Motor neuron (in vitro differentiated cells): ENCODE measurements at places on chromosomes 3 and 15.
A peak's percentile ranks its signal among the peaks of the same experiment; 100 is the strongest.

DNA sequence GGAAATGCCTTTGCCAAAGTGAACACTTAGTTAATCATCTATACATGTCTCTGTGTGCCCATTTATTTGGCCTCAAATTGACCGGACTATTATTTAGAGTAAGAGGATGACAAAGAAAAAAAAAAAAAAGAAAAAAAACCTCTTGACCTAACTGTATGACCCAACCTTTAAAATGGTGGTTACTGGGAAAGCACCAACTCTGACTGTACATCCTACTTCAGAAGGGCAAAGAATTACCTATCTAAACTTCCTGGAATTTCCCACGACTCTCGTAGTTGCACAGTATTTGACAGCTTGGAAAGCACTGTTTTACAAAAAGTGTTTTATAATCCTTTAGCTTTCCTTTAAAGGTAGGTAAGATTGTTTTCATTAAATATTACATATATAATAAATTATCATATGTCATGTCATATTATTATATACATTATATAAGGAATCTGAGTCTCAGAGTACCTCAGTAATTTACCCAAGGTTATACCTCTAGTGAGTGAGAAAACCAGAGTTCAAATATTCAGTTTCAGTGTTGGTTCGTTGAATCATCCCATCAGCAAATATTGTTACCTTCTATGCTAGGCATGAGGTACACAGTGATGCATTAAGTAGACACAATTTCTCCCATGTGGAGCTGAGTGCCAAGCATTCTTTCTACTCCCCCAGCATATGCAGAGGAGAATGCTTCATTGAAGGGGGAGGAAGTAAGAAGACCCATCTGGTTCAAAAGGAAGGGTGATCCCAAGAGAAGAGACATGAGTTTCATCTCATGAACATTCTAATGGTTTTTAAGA lies 5.0 kb downstream of the BCL2A1 start:
- no peak for ATAC-seq

GRCh38 chr15:89383365-89384175 lies 48.9 kb upstream of the POLG start:
- ATAC-seq = peak; percentile 75

- ATAC-seq = no peak
Measured at GRCh38 chr3:58072052-58072762, 64.0 kb downstream of the FLNB start.

GRCh38 chr3:138923531-138923994 lies 23.4 kb downstream of the FOXL2 start:
- peak; percentile 96 for ATAC-seq

DNA sequence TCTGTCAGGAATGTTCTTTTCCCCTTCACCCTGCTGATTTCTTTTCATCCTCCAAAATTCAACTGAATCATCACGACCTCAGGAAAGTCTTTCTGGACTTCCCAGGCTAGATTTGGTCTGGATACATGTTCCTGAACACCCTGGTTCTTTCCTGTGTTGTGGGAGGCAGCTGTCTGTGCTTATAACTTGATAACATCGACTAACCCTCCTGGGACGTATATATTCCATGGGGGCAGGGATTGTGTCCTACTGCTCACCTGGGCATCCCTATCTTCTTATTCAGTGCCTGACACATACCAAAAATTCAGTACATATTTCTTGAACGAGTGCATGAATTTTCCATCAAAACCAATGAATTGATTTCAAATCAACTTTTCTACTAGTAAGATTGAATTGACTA lies 47.6 kb upstream of the MEF2A start:
- ATAC-seq = no peak

GRCh38 chr15:28875461-28876000 lies 10.2 kb upstream of the APBA2 start:
- no peak for ATAC-seq

- ATAC-seq = no peak
Measured at GRCh38 chr3:169356284-169356955, 307.1 kb downstream of the MECOM start.

DNA sequence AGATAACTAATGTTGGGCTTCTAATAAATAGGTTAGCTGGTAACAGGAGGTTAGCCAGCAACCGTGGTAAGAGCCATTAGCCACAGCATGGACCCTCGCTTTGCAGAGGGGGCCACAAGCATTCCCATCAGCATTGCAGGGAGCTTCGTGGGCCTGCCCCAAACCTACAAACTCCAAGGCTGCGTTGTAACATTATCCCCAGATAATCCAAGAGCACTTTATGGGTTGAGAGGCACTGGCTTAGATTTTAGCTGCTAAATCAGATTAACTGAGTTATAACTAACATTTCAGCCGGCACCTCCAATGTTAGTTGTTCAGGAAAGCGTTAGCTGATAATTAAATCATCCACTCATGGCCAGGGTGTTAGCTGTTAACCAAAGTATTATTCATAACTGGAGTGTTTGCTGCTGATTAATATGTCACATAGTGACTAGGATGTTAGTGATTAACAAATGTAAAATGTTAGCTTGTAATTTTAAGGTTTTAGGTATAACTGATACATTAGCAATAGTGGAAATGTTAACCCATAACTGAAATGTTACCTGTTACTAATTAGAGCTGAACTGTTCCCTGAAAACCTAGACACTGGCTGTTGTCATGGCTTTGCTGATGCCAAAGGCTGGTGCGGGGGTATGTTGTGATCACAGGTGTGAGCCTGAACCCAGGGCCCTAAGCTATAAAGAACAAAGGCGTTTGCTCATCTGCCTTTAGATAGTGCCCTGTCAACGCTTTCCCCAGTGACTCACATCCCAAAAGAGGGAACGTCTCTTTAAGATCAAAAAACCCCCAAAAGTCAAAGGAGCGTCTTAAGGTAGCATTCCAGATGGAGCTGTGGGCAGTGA lies 56.2 kb downstream of the SLC6A6 start:
- no peak for ATAC-seq

DNA sequence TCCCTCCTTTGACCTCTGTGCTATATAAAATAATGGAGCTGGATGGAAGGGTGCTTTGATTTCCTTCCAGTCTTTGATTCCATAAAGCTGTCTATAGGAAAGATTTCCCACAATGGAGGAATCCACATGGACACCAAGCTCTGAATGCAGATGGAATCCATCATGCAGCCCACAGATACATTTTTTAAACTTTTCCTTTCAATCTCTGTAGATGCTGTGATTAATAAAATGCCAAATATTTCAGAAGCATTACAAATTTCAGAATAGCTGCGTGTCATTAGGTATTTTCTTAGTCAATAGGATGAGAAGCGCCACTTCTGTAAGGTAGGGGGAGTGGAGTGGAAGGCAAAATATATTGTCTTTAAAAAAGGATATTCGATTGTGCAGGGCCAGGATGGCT lies 489.0 kb downstream of the NTRK3 start:
- ATAC-seq = no peak

DNA sequence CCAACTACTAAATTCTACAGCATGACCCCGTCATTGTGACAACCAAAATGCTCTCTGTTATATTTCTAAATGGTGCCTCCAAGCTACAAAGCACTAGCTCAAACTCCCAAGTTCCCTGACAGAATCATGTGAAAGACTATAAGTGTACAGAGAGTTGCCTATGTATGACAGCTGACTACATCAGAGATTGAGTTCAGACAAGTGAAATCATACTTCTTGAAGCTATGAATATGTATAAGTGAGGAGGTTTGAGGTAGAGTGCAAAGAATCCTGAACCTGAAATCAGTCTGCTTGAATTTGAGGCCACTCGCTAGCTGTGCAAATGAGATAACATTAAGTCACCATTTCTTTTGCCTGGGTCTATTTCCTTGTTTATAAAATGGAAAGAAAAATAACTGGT lies 63.9 kb upstream of the TP63 start:
- ATAC-seq = no peak

GRCh38 chr3:46539443-46540005 lies 26.6 kb downstream of the LRRC2 start:
- ATAC-seq = no peak

GRCh38 chr3:121552379-121552778 lies 6.6 kb upstream of the POLQ start:
- ATAC-seq = no peak

DNA sequence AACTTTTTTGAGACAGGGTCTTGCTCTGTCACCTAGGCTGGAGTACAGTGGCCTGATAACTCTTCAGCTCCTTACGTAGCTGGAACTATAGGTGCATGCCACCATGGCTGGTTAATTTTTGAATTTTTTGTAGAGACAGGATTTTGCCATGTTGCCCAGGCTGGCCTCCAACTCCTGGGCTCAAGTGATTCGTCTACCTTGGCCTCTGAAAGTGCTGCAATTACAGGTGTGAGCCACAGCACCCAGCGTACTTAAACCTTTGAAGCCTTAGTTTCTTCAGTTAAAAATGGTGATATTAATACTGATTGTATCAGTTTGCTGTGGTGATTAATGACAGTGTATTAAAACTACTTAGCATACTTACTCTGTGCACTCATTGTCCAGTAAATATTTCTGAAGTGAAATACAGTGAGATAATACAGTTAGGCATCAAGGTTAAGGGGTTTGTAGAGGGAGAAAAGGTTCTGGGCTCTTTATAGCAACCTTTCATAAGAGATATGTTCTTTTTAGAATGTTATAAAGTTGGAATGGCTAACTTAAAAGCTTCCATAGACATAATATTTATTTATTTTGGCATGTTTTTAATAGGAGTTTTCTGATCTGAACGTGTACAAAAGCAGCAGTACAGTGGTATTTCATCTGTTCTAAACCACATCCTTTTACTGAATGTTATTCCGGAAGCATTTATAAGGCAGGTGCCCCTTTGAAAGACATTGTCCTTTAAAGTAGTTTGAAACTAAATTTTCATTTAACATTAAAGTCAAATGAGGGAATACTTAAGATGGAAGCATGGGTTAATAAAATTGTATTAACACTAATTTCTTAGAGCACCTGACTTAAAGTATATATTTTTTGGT lies 23.6 kb downstream of the NCK1 start:
- ATAC-seq = no peak

DNA sequence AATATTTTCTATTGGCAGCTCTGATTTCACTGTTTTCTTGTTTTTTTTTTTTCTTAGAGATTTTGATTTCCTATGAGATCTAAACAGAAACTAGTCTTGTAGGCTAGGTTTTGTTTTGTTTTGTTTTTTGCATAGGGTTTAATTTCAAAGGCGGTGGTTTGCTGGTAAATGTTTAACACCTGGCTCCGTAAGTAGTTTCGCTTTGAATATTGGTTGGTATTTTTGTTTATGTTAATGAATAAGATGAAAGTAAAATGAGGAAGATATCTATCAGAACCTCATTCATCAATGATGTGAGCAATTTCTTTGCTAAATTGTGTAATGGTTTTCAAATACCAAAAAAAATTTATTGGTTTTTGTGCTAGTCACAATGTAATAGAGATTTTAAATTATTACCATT lies 39.7 kb upstream of the TM4SF1 start:
- no peak for ATAC-seq

DNA sequence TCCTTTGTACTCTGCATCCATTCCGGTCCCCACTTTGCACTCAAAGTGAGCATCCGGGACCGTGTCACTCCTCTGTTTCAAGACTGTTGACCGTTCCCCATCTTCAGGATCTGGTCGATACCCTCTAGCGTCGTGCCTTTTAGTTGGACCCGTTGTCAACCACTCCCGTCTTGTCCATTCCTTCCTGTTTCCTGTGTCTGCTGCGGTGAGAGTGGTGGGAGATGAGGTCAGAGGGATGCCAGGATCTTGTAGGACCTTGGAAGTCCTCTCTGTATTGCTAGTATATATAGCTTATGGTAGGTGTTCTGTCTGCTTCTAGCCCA lies 624 bp downstream of the BRK1 start:
- no peak for ATAC-seq

- ATAC-seq = no peak
Measured at GRCh38 chr15:90456236-90456635, 68.2 kb downstream of the IQGAP1 start.

DNA sequence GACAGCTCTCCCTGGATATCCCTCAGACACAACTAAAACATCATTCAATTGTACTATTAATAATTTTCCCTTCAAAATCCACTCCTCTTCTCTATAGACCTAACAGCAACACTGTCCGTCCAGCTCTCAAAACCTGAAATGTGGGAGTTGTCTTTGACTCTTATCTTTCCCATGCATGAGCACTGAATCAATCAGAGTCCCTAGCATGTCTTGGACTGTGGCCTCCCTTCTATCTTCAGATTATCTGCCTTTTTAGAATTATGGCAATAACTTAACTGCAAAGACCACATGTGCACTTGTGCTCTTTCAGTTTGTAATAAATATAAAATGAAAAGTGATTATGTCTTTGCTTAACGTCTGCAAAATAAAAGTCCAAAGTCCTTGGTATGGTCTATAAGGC lies 107.0 kb downstream of the UBE3A start:
- no peak for ATAC-seq

DNA sequence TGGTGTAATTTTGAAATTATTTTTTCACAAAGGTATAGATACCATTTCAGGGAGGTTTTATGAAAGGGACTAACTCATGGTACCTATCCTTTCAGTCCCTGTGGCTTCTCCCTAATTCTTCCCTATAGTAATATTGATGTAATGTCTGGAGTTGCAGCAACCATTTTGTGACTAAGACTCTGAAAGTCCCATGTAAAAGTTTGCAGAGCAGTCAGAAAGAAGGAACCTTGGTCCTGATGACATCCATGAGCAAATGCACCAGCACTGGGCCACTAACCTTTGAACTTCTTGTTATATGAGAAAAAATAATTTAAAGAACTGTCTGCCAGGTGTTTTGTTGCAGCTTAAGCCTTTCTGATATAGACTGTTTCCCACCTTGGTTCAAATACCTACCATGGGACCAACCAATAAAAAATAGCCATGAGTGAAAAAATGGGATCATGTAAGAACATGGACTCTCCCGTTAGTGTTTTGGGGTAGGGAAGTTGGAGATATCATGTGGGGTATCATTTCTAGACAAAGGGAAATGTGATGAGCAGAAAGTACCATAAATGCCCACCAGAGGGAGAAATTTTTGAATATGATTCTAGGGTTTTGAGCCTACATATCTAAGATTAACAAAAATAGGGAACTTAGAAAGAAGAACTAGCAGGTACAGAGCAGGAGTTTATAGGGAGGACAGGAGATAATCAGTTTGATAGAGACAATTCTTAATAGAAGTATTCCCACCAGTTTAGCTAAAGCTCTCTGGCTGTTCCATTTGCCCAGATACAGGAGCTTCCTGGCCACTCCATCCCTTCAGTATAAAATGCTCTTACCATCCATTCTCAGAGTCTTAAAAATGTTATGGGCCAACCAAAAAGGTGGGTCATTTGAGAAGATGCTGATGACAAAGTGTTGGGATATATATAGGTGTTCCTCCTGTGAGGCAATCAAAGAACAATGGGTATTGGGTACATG lies 3.4 kb upstream of the CPOX start:
- ATAC-seq = no peak

- no peak for ATAC-seq
Measured at GRCh38 chr3:127413318-127413673, 125.5 kb upstream of the PRR20G start.
